Melanocyte of skin (primary cell): ENCODE measurements at places on chromosomes 5 and 9. TPM values are rescaled to one million over a fixed set of nuclear protein-coding genes. Genes with fewer than 3 reads are reported as not detected.

CMYA5 gene
- 0.69 and 2.2 TPM in 2 replicates for total RNA-seq

CDX1 gene
- total RNA-seq = not detected in 2 replicates

SIT1 gene
- total RNA-seq = not detected in 2 replicates

TAF1L gene
- under 0.01 TPM in 2 replicates for total RNA-seq

GLRA1 gene
- total RNA-seq = not detected in 2 replicates

MLANA gene
- 1,023 and 1,146 TPM in 2 replicates for total RNA-seq

IRX1 gene
- 0.46 and 5.3 TPM in 2 replicates for total RNA-seq

SLC25A48 gene
- 0.36 and 0.69 TPM in 2 replicates for total RNA-seq

FCN2 gene
- total RNA-seq = not detected in 2 replicates

ECM2 gene
- 0.15 TPM in 1 of 2 replicates, not detected in the other for total RNA-seq

RNF208 gene
- total RNA-seq = not detected in 2 replicates

PCDHGA9 gene
- 1.00 and 1.5 TPM in 2 replicates for total RNA-seq

WNK2 gene
- total RNA-seq = 0.34 and 1.1 TPM in 2 replicates

MRPL50 gene
- total RNA-seq = 16.0 and 25.1 TPM in 2 replicates

OTULINL gene
- total RNA-seq = not detected in 2 replicates

LRRTM2 gene
- total RNA-seq = 0.73 and 4.5 TPM in 2 replicates

DOLPP1 gene
- total RNA-seq = 10.3 and 10.5 TPM in 2 replicates

RANBP17 gene
- total RNA-seq = 15.5 and 43.6 TPM in 2 replicates

FRRS1L gene
- not detected in 2 replicates for total RNA-seq

CSF2 gene
- not detected in 2 replicates for total RNA-seq

LCN6 gene
- not detected in 2 replicates for total RNA-seq

RNF20 gene
- total RNA-seq = 22.3 and 27.9 TPM in 2 replicates

PAPPA gene
- total RNA-seq = 0.31 and 0.67 TPM in 2 replicates

PCSK5 gene
- 1.0 and 2.2 TPM in 2 replicates for total RNA-seq

SLC2A8 gene
- total RNA-seq = 13.6 and 16.3 TPM in 2 replicates

C1QTNF2 gene
- total RNA-seq = 0.34 and 0.36 TPM in 2 replicates

AK3 gene
- 41.3 and 52.7 TPM in 2 replicates for total RNA-seq
